NCI-H345 (cell line): ENCODE measurements at places on chromosomes 2 and 18.

- DNase-seq: no peak
Observed at GRCh38 chr2:238863231-238863630, 15.3 kb downstream of the TWIST2 start.

- no peak for DNase-seq
Observed at GRCh38 chr2:146984014-146984413, 860.8 kb upstream of the ACVR2A start.

DNA sequence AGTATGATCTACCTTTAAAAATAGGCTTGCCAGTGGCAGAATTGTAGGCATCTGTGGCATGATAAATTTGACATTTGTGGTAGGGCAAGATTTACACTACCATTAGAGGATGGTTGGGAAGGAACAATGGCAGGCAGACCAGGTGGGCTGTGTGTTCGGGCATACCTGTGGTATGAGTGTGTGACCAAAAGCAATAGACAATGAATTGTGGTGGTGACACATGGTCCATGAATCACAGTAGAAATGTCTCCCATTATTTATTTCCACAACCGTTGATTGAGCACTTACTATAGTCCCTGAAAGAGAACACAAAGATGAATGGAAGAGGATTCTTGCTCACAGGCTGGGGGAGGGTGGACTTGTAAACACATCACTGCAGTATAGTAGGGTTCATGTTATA is 29.9 kb upstream of the RUFY4 start:
- no peak for DNase-seq

DNA sequence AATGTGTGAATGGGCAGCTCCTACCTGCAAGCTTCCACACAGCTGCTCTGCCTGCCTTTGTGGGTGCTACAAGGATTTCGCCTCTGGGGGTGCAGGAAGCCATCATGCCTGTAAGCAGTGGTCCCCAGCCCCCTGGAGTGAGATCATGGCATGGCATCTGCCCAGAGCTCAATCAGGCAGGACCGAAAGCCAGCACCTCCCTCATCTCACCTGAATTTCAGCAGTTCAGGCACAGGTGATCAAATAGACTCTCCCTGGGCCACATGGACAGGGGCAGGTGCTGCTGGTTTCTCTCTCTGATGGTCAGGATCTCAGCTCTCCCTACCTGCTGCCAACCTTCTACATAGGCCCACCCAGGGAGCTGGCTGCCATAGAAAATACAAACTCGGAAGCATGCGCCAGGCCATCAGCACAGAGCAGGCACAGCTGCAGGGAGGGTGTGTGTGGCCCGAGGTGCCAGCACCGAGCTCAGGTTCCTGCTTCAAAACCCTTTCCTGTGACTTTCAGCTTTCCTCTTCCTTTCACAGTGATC is 133.2 kb upstream of the ID2 start:
- DNase-seq: peak; percentile 21

DNA sequence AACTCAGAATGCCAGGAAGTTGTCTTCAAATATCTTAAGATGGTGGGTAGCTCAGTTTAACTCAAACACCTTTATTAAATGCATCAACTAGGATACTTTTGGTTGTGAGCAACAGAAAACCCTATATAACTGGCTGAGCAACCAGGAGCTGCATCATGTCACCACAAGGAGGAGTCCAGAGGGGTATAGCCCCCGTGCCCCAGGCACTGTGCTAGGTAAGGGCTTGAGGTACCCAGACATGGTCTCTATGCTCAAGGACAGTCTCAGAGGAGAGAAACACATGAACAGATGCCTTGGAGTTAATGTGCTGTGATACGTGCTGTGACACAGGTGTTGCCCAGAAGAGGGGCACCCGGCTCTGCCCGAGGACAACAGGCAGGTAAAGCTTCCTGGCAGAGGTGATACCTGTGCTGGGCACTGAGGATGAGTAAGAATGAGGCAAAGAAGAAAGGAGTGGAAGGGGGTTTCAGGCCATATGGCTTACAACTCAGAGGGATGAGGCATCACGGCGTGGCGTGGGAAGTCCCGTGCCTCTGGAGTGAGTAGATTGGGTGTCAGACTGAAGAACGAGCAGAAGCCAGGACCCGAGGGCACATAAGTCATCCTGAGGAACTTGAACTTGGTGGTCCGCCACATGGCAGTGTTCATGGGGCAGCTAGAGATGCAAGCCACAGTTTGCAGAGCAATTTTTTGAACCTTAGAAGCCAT is 32.0 kb upstream of the CAB39 start:
- DNase-seq: no peak
